Naive thymus-derived CD4-positive, alpha-beta T cell (primary cell): ENCODE measurements at places on chromosomes 2 and 18. TPM values are rescaled to one million over a fixed set of nuclear protein-coding genes. Genes with fewer than 3 reads are reported as not detected.

The GALNT3 gene
- 2.5 TPM for total RNA-seq

The MBP gene
- total RNA-seq: 88.3 TPM

The STPG4 gene
- total RNA-seq: 0.95 TPM

The ALK gene
- not detected in 2 replicates for total RNA-seq

The CCBE1 gene
- total RNA-seq: not detected

The NPAS2 gene
- 8.9 TPM for total RNA-seq

The SLC23A3 gene
- total RNA-seq: 1.0 TPM

The ABCB11 gene
- not detected for total RNA-seq

The CNPPD1 gene
- total RNA-seq: 48.2 TPM

The PID1 gene
- total RNA-seq: not detected in 2 replicates

The DNAJC27 gene
- 18.5 TPM for total RNA-seq

The CHRND gene
- total RNA-seq: not detected in 2 replicates

The CXCR1 gene
- not detected for total RNA-seq

The CD226 gene
- total RNA-seq: 87.7 TPM

The TMBIM1 gene
- total RNA-seq: 112 TPM

The SCN2A gene
- total RNA-seq: not detected

The SPATA3 gene
- total RNA-seq: not detected

The IL36RN gene
- not detected for total RNA-seq

The SAG gene
- 0.10 TPM for total RNA-seq

The GKN1 gene
- total RNA-seq: not detected

The SCN7A gene
- total RNA-seq: not detected in 2 replicates

The KRCC1 gene
- total RNA-seq: 33.9 TPM

The CAMKMT gene
- 20.8 TPM for total RNA-seq

The ARHGEF4 gene
- 2.7 TPM for total RNA-seq

The MARCHF7 gene
- 103 TPM for total RNA-seq

The FKBP1B gene
- 2.7 TPM for total RNA-seq

The OSBPL6 gene
- 0.40 TPM for total RNA-seq

The KLF7 gene
- total RNA-seq: 71.7 TPM

The ZNF142 gene
- 38.7 TPM for total RNA-seq

The NTSR2 gene
- total RNA-seq: not detected

The ITGB6 gene
- not detected for total RNA-seq

The SULT6B1 gene
- not detected for total RNA-seq

The DSG2 gene
- 0.19 TPM for total RNA-seq

The CAPN13 gene
- total RNA-seq: not detected

The WDCP gene
- total RNA-seq: 17.8 TPM

The HOXD4 gene
- not detected for total RNA-seq

The FAM110C gene
- 0.11 TPM for total RNA-seq

The CLEC4F gene
- 0.19 TPM for total RNA-seq

The MARCHF4 gene
- not detected for total RNA-seq

The HOXD13 gene
- not detected for total RNA-seq

The TCF23 gene
- total RNA-seq: not detected

The RTTN gene
- total RNA-seq: 27.0 TPM

The FAHD2A gene
- 40.0 TPM for total RNA-seq

The COBLL1 gene
- total RNA-seq: 0.57 TPM

The STRADB gene
- total RNA-seq: 17.8 and 18.4 TPM in 2 replicates

The MOCOS gene
- 0.05 and 0.18 TPM in 2 replicates for total RNA-seq

The MBD5 gene
- 76.8 TPM for total RNA-seq

The CENPA gene
- total RNA-seq: not detected

The SERPINB7 gene
- not detected in 2 replicates for total RNA-seq

The KIF1A gene
- not detected for total RNA-seq

The FNDC4 gene
- not detected in 2 replicates for total RNA-seq

The GBX2 gene
- not detected in 2 replicates for total RNA-seq
